ENCODE measurements at places on chromosomes 12 and 14.

- no peak for DNase-seq
Observed at GRCh38 chr12:119631930-119632678, 35.8 kb upstream of the PRKAB1 start.

- no peak for DNase-seq
Observed at GRCh38 chr14:68891851-68892660, 87.0 kb downstream of the ACTN1 start.

GRCh38 chr14:102225386-102225785 lies 79.6 kb downstream of the MOK start:
- DNase-seq, result no peak

- peak; percentile 27 for DNase-seq
Observed at GRCh38 chr12:41437563-41437962, 249.4 kb downstream of the PDZRN4 start.

- no peak for DNase-seq
Observed at GRCh38 chr12:64791036-64791435, 31.8 kb upstream of the GNS start.

DNA sequence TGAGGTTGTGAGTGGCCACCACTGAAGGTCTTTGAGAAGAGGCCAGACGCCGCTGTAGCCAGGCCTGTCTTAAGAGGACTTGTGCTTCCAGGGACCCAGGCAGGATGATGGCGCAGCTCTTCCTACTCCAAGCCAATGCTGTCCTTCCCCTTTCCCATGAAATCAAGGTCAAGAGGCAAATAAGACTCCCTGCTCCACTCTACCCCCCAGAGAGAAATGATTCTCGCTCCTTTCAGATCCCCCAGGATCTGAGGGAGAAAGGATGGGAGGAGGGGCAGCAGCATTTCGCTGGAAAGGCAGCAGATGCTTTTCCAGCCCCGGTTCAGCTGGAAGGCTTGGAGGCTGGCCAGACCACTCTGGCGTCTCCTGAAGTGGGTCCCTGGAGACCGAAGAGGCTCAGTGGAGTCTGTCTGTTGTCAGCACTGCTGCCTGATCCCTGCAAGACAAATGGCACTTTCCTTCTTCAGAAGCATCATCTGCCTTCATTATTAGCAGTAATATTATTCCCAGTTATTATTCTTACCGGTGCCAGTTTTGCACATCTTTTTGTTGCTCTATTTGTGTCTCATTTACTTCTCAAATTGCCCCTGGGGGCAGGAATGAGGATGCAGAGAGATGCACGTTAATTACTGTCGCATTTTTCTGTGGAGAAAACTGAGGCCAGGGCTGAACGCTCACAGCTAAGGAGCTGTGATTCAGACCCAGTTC lies 51.4 kb downstream of the C14orf132 start:
- DNase-seq, result peak; percentile 65

DNA sequence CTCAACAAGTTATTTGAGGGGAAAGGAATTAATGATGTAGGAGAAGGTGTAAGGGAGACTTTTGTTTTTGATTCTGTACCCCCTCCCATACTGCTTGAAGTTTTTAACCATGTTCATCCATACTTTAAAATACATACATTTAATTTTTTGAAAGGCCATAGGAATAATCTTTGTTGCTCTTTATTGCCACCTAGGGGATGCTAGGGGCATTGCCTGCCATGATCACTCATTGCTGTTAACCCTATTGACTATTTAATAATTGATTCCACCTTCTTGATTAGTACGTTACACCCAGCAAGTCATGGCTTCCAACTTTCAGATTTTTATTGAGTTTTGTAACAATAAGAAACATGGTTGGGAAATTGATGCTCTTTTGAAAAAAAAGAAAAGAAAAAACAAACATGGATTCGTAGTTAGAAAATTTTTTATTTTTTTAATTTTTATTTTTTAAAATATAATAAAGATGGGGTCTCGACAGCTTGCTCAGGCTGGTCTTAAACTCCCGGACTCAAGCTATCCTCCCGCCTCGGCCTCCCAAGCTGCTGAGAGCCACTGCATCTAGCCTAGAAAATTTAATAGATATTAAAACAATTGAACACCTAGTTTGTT lies 8.5 kb upstream of the PRKAB1 start:
- DNase-seq, result peak; percentile 26

DNA sequence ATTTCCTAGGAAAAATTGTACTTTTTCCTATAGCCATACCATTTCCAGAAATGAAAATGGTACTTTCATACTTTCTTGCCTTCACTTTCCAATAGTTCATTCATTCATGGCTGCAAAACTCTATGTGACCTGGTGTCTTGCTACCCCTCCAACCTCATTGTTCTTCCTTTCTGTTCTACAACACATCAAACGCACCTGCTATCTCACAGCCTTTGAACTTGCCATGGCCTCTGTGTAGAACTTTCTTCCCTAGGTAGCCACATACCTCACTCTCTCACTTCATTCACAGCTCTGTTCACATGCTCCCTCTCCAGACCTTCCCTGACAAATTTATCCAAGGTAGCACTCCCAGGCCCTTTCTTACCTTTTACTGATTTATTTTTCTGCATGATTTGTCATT lies 149.2 kb downstream of the DUSP6 start:
- no peak for DNase-seq

DNA sequence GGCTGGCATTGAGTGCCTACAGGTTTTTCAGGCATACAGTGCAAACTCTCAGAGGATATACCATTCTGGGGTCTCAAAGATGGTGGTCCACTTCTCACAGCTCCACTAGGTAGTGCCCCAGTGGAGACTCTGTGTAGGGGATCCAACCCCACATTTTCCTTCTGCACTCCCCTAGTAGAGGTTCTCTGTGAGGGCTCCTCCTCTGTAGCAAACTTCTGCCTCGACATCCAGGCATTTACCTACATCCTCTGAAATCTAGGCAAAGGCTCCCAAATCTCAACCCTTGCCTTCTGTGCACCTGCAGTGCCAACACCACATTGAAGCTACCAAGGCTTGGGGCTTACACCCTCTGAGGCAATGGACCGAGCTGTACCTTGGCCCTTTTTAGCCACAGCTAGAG lies 179.2 kb downstream of the CCDC91 start:
- no peak for DNase-seq

DNA sequence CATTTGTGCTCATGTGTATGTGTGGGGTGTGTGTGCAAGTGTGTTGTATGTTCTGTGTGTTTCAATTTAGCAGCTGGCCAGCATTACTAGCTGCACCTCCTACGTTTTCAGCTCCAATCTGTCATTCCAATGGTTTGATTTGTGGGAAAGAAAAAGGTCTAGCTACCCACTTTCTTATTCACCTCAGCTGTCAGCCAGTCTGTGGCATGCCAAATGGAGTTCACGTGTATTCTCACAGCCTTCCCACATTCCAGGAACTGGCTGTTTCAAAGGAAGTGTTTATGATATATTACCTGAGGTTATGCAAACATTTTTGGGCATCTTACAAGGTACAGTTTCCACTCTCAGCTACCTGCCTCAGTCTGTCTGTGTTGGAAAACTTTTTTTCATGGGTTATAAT lies 220.2 kb upstream of the CPNE8 start:
- DNase-seq, result no peak
